GM12865 (cell line): ENCODE measurements at places on chromosomes 4 and X.

DNA sequence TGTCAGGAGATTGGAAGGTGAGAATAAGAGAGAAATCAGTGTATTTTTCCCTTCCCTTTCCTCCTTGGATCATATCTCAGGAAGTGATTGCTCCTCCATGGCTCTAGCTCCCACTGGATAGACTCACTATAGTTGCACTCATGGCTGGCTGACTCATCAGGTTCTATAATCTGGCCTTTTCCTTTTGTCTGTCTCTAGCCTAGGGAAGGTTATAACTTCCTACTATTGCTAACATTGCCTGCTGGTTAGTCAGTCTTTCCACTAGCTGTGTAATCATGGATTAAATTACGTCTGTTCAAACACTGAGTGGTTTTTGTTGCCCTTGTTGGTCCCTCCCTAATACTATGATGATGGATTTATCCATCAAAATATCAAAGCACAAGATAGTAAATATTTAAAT, 195.5 kb upstream of the VEGFC start:
- DNase-seq = no peak

DNA sequence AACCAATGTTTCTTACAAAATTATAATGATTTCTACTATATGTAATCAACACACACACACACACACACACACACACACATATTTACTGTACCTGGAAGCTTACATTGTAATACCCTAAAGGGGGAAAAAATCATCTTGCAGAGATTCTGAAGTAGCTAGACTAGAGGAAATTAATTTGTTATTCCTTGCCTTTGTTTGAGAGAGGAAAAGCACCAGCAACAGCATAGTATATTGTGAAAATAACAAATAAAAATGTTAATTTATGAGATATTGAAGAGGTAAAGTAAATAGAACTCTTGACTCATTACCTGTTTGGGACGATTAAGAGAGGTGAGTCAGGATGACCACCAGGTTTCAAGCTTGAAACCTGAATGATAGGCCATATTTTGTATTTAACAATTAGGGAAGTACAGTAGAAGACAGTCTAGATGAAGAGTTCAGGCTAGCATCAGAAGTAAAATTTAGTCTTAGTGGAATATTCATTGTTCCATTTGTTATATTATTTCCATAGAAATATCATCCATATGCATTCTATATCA, 873.4 kb upstream of the PCDH10 start:
- DNase-seq = no peak

- peak; percentile 79 for DNase-seq
These were observed 68.0 kb downstream of the NOCT start for GRCh38 chr4:139083607-139083955.

- peak; percentile 77 for DNase-seq
These were observed 73.6 kb upstream of the TBC1D9 start for GRCh38 chr4:140829825-140830224.

DNA sequence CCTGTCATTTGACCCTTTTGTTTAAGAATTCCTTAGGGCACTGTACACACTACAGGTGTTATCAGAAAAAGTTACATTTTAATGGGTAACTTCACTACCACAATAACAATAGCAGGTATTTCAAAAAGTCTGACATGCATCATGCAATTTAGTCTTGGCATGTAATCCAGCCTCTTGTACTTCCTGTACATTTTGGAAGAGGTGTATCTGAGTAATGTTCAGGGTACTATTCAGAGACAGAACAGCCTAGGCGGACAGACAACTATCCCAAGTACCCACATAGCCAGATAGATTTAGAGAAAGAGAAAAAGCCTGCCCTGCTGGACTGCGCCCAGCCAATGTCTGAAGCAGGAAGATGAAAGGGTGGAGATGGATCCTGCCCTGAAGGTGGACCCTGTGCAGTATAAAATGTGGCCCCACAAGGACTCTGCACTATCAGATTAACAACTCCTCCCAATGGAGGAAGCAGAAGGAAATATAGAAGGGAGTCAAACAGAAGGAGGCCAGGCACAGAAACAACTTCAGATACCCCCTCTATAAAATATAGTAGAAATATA, 8.5 kb downstream of the UGT2B7 start:
- DNase-seq = no peak

DNA sequence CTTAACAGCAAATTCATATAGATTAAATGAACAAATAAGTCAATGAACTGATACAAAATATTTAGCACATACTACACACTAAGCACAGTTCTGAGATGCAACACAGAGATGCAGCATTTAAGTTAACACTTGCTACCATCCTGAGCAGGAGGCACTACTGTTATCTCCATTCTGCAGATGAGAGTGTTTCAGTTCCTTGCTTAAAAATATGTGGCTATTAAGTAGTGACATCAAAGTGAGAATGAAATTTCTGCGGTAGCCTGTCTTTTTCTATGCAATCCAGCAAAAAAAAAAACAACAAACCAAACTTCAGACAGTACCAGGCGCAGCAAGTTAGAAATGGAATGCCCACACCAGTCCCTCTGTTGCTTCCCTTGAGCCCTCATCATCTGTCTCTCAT, 90.8 kb downstream of the SHISA3 start:
- peak; percentile 85 for DNase-seq

DNA sequence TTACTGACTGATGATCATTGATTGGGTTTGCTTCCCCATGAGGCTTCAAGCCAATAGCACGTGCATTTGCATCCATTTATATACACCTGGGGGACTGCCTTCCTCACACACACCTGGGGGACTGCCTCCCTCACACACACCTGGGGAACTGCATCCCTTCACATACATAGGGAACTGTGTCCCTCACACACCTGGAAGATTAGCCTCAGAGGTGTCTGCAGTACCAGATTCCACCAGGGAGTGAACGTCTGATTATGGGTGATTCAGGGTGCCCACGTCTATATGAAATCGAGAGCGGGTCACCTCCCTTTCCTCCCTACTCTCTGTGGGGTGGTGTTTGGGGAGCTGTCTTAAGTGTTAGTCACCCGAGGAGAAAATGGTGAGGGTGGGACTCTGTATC, 16.9 kb downstream of the CD99 start:
- no peak for DNase-seq

DNA sequence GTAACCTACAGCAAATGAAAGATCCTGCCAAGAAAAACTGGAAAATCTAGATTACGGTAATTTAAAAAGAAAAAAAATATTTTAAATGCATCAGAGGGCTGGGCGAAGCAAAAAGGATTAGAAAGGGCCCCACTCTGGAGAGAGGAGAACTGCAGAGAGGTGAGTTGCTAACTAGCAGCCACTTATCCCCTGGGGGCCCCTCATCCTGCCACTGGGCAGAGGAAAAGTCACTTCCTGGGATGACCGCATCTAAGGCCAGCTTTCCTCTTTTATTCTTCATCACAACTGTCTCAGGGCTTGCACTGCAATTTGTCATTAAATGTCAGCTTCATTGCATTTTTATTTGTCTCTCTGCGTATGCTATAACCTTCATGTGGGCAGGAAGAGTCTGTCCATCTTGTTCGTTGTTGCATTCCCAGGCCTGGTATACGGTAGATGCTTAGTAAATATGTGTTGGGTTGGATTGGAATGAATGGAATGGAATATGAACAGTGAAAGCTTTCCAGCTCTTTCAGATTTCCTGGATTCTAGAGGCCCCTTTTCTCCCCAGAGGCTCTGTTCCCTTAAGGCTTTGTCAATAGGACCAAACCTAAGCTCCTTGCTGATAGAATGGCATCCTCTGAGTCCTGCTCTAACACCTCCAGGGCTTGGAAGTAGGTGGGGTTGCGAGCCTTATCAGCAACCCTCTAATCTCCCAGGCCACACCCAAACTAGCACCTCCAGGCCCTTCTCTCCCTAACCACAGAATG, 58.9 kb downstream of the TLR10 start:
- no peak for DNase-seq

- no peak for DNase-seq
These were observed 9.7 kb upstream of the ING2 start for GRCh38 chr4:183495184-183495583.

GRCh38 chr4:122863639-122864038, 37.0 kb downstream of the FGF2 start:
- no peak for DNase-seq

DNA sequence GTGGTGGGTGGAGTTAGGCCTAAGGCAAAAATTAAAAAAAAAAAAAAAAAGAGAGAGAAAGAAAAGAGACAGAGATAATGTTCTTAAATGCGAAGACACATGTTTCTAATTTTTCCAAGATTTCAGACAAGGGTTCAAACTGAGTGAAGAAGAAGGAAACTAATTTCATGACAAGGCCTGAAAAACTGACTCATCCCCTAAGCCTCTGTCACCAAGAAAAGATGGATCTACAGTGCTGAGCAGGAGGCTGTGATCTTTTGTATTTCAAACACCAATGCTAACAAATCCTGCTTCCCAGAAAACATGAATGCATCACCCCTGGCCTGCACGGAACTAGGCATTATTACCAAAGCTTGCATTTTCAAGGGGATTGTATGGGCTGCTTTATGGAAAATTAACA, 75.3 kb downstream of the PPARGC1A start:
- no peak for DNase-seq

- peak; percentile 50 for DNase-seq
These were observed 197.6 kb upstream of the GYPA start for GRCh38 chr4:144338148-144338547.

DNA sequence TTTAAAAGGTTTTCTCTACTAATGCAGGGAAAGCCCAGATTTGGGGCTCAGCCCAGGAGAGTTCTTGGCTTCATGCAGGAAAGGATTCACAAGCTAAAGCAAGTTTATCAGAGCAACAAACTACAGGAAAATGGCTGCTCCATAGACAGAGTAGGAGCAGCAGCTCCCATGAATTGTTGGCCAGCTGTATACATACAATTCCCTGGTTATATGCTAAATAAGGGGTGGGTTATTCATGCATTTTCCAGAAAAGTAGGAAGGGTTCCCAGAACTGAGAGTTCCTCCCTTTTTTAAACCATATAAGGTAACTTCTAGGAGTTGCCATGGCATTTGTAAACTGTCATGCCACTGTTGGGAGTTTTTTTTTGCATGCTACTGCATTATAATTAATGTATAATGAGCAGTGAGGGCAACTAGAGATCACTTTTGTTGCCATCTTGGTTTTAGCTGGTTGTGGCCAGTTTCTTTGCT, 2.6 kb downstream of the C4orf33 start:
- DNase-seq = no peak

GRCh38 chr4:43709443-43709842, 739.2 kb downstream of the KCTD8 start:
- DNase-seq = no peak

DNA sequence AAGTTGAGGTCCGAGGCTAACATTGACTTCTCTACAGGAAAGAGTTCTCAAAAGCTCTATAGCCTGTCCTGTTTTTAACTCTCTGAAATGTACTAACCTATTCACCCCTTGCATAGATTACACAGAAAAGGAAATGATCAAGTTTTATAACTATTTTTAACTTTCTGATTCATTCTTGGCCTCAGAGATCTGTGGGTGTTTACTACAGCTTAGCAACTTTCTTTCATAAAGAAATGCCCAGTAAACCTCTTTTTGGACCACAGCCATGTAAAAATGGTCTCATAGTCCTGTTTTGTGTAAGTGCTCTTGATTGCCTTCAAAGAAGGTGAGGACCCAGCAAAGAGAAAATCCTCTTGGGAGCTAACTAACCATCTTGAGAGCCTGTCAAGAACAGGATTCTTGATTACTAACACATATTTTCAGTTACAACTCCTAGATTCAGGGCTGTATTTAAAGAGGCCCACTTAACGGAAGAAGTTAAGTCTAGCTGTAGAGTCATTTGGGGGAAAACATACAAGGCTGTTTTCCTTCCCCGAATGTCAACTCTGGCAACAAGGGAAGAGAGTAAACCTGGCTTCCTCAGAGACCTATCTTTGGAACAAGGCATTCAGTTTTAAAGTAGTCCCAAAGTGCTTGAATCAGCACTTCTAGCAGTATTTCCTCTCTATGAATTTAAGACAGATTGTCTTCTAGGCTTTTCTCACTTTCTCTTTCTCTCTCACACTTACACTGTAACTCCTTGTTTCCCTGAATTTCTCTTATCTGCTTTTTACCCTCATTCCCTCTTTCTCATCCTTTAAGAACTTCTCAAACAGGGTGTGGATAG, 78.2 kb downstream of the IL21 start:
- DNase-seq = peak; percentile 85

DNA sequence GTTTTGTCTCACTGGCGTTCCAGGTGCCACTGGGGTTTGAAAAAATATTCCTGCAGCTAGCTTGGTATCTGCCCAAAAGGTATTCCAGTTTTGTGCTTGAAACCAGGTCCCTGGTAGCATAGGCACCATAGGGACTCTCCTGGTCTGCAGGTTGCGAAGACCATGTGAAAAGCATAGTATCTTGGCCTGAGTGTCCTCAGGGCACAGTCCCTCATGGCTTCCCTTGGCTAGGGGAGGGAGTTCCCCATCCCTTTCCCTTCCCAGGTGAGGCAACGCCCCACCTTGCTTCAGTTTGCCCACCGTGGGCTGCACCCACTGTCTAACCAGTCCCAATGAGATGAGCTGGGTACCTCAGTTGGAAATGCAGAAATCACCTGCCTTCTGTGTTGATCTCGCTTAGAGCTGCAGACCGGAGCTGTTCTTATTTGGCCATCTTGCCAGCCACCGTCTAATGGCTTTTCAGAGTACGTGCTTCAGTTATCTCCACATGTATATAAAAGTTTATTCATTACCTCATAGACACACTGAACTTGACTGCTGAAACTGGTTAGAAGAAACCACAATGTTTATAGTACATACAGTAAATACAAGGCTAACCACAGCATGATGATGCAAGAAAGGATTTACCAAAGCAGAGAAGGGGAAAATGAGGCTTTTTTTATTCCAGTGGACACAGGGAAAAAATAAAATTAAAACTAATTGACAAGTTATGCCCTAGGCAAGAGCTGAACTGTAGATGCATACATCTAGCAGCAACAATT, 10.6 kb downstream of the PBDC1 start:
- no peak for DNase-seq

DNA sequence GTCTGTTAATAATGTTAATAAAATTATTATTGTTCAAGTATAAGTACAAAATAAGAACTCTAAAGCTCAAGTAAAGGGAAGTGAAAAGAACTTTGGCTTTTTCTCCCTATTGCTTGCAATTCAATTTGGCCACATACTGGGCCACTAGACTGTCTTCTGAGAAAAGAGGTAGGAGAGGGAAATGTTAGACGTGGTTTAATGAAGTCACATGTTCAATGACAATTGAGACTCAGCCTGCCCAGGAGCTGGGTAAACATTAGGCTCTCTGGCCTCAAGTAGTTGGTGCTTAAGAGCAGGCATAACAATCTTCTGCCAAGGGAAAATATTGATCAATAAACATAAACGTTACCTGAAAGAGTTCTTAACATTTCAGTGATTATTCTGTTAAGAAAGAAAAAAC, 15.1 kb upstream of the PRSS12 start:
- no peak for DNase-seq
